Breast epithelium (tissue), 4 donors: ENCODE measurements at places on chromosomes 13 and 19.
A peak's percentile ranks its signal among the peaks of the same experiment; 100 is the strongest.

DNA sequence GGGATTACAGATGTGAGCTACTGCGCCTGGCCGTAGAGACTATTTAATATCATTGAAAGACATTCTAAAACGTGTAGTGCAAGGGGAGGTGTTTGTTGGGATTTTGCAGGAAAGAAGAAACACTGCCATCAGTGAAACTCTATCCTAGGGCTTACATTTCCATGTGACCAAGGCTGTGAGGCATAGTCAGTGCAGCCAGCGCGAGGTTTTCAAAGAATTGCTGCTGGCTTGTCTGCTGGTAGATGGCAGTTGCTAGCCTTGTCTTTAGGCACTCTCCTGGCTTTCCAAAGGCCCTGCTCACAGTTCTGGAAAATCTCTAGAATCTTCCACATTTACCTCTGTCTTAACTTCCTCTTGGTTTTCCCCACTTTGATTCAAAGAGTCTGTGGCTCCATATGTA lies 77.5 kb downstream of the GPC6 start:
- no peak overlapping the region for H3K27ac ChIP-seq
- no peaks in the 10 kb centered on the region for H3K27me3 ChIP-seq
- no peaks in the 10 kb centered on the region for H3K36me3 ChIP-seq
- no peaks in the 10 kb centered on the region for H3K4me1 ChIP-seq

DNA sequence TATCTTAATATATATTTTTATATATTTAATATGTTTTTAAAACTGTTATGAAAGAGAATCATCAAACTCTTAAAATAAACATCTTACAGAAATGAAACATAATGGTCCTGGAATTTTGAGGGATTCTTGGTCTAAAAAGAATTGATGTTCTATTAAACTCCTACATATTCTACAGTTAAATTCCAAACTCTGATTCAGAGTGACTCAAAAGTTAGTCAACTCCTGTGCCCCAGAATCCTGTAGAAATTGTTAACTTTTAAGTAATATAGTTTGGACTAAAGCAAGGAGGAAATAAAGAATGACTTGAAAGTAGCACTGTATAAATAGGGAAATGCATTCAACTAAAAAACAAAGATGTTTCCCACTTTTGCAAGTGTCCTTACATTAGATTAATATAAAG lies 47.7 kb downstream of the FNDC3A start:
- no peaks in the 10 kb centered on the region for H3K4me1 ChIP-seq
- H3K27ac ChIP-seq = no peak overlapping the region
- no peak for DNase-seq

DNA sequence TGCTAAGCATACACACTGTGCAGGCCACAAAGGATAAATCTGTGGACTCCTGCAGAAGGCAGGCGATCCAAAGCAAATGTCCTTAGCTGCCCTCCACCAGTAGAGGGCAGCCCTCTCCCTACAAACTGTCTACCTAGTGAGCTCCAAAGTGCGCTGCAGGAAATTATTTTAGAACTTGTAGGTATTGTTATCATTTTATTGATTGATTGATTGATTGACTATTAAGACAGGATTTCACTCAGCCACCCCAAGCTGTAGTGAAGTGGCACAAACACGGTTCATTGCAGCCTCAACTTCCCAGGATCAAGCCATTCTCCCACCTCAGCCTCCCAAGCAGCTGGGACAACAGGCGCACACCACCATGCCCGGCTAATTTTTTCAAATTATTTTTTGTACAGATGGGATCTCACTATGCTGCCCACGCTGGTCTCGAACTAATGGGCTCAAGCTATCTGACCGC lies 37.3 kb downstream of the RNF6 start:
- H3K27me3 ChIP-seq = no peaks in the 10 kb centered on the region
- no peak overlapping the region for H3K4me3 ChIP-seq
- no peaks in the 10 kb centered on the region for H3K4me1 ChIP-seq
- H3K27ac ChIP-seq = no peak overlapping the region
- no peak for DNase-seq
- H3K36me3 ChIP-seq = no peaks in the 10 kb centered on the region

- peak overlapping the region; percentile 75 for H3K4me3 ChIP-seq
- H3K4me1 ChIP-seq = peaks cover 9% of the 10 kb centered on the region
- no peak for DNase-seq
- peaks cover 6% of the 10 kb centered on the region for H3K36me3 ChIP-seq
- peak overlapping the region; percentile 98 for H3K27ac ChIP-seq
Measured at GRCh38 chr19:43597876-43598275, 1.5 kb downstream of the ZNF576 start.

GRCh38 chr13:23723471-23723870 lies 153.3 kb downstream of the TNFRSF19 start:
- no peaks in the 10 kb centered on the region for H3K4me1 ChIP-seq
- no peaks in the 10 kb centered on the region for H3K36me3 ChIP-seq
- H3K27ac ChIP-seq = no peak overlapping the region
- DNase-seq = no peak

- H3K4me3 ChIP-seq = no peak overlapping the region
- no peak for DNase-seq
- H3K36me3 ChIP-seq = no peaks in the 10 kb centered on the region
- H3K27me3 ChIP-seq = no peaks in the 10 kb centered on the region
- no peak overlapping the region for H3K27ac ChIP-seq
- no peaks in the 10 kb centered on the region for H3K4me1 ChIP-seq
Measured at GRCh38 chr13:80363890-80364503, 23.1 kb upstream of the SPRY2 start.

DNA sequence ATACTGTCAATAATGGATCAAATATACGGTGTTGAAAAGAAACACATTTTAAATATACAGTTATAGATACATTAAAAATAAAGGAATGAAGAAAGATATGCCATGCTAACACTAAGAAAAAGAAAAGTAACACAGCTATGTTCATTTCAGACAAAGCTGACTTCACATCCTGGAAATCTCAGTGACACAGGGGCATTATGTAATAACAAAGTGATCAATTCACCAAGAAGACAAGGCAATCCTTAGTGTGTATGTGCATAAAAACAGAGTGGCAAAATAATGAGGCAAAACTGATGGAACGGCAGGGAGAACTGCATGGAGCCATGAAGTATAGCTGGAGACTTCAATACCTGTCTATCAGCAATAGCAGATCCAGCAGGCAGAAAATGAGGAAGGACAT lies 13.1 kb downstream of the ZNF14 start:
- no peaks in the 10 kb centered on the region for H3K27me3 ChIP-seq
- H3K4me3 ChIP-seq = no peak overlapping the region
- H3K4me1 ChIP-seq = no peaks in the 10 kb centered on the region
- no peak overlapping the region for H3K27ac ChIP-seq

DNA sequence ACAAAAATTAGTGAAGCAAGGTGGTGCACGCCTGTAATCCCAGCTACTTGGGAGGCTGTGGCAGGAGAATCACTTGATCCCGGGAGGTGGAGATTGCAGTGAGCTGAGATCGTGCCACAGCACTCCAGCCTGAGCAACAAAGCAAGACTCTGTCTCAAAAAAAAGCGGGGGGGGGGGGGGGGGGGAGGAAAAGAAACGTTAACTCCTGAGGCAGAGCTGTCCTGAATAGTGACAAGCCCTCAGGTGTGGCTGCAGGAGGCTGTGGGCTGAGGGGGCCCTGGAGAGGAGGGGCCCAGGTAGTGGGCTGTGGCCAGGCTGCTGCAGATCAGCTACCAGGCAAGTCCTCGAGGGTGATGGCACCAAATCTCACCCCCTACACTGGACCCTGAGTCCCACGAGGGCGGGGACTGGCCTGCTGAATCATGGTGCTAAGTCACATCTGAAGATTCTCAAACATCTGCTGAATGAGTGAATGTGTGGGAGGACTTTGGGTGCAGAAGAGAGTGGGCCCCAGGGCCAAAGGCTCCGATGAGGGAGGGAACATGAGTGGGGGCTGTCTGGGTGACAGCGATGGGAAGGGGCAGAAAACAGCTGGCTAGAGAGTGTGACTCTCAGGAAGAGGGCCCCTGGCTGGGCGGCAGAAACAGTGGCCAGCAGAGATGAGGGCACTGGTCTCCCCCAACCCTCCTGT lies 24.6 kb upstream of the ATP1A3 start:
- no peaks in the 10 kb centered on the region for H3K4me1 ChIP-seq
- H3K27me3 ChIP-seq = no peaks in the 10 kb centered on the region
- no peaks in the 10 kb centered on the region for H3K36me3 ChIP-seq
- no peak overlapping the region for H3K4me3 ChIP-seq
- H3K27ac ChIP-seq = no peak overlapping the region
- no peak for DNase-seq

DNA sequence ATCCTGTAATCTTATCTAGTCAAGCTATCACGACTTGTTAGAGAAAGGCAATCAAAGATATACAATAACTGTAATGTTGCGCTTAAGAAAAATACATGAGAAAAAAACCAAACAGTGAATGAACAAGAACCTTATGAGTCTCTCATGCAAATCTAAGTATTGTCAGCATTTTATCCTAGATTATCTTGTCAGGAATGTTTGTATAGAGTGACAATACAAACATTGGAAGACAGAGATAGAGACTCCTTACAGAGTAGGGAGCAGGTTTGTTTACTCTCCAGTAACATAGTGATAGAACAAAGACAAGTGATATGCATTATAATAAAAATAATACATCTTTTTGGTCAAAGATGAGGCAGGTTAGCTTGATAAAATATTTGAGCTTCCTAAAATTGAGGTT lies 444.8 kb downstream of the SLITRK5 start:
- H3K27me3 ChIP-seq = no peaks in the 10 kb centered on the region
- H3K4me3 ChIP-seq = no peak overlapping the region
- no peak for DNase-seq
- no peak overlapping the region for H3K27ac ChIP-seq
- H3K4me1 ChIP-seq = no peaks in the 10 kb centered on the region
- no peaks in the 10 kb centered on the region for H3K36me3 ChIP-seq

DNA sequence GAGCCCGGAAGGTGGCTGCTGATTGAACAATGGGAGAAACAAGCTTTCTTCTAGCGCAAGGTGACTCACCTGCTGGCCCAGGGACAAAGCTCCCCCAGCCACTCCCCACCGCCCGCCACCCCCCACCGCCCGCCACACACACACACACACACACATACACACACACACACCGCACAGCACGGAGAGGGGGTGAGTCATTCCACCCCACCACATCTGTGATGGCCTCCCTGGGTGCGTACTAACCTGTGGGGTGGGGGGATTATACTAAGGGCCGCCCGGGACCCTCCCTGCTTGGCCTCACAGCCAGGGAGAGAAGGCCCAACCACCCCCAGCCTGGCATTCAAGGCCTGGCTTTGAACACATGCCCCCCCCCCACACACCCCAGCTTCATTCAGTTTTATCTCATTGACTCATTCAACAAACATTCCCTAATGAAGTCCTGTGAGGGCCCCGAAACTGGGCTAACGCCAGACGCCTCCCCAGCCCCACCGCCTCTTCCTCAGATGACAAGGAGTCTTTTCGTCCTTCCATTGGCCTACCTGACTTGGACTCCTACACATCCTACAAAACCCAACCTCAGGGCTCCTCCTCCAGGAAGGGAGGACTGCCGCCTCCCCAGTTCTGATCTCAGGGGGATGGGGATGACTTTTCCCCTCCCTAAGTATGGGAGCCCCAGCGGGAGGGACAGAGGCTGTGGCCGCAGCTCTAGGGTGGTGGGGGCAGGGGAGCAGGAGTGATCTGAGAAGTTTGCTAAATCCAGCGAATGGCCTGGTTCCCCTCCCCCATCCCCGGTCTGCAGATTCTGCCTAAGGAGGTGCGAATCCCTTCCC lies 5.8 kb upstream of the ONECUT3 start:
- H3K27me3 ChIP-seq = peaks cover 34% of the 10 kb centered on the region
- no peak for DNase-seq
- H3K4me3 ChIP-seq = no peak overlapping the region
- peaks cover 6% of the 10 kb centered on the region for H3K4me1 ChIP-seq
- H3K27ac ChIP-seq = no peak overlapping the region

DNA sequence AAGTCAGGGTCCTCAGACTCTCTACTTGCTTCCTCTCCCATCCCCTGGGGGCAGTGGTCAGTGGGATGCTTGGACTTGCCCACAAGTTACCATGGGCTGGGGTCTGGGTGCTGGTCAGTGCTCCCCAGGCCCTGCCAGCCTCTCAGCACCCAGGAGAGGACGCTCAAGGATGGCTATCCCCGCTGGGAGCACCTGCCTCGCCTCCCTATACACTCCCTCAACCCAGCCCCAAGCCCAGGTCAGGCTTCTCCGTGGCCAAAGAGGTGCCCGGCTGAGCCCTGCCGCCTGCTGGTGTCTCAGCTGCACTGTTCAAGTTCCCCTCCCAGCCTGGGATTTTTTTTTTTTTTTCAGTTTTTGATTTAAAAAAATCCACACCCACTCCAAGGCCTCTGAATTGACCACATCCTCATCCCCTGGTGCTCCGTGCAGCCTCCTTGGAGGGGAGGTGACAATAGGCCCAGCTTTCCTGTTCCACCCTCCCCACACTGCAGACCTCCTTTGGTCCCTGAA lies 10.8 kb downstream of the F2RL3 start:
- no peaks in the 10 kb centered on the region for H3K36me3 ChIP-seq
- no peak for DNase-seq
- H3K4me1 ChIP-seq = no peaks in the 10 kb centered on the region
- H3K4me3 ChIP-seq = no peak overlapping the region

DNA sequence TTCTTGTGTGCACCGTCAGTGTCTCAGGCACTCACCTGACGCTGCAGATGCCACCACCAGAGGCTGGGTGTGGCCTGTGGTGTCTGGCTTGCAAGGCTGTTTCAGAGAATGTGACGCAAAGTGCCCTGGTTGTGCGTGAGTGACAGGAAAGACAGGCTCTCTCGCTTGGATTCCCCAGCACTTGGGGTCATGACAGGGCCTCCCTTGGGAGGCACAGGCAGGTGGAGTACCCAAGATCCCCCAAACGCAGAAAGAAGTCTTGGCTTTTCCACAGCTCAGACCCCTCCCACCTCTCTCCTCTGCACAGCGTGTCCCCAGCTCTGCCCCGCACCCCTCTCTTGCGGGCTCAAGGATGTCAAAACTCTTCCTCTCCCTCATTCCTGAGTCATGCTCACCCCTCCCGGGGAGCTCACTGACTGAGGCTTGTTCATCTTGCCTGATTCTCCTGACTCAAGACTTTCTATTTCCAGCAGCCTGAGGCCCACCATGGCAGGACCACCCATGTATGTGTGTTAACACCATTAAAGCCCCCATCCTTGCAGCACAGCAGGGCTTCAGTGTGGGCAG lies 21.0 kb downstream of the DHX34 start:
- H3K4me1 ChIP-seq = no peaks in the 10 kb centered on the region
- no peak for DNase-seq
- H3K4me3 ChIP-seq = no peak overlapping the region
- no peak overlapping the region for H3K27ac ChIP-seq

GRCh38 chr19:14512406-14512961 lies 5.7 kb downstream of the DNAJB1 start:
- no peaks in the 10 kb centered on the region for H3K27me3 ChIP-seq
- H3K27ac ChIP-seq = no peak overlapping the region
- peaks cover 5% of the 10 kb centered on the region for H3K36me3 ChIP-seq
- no peak for DNase-seq

DNA sequence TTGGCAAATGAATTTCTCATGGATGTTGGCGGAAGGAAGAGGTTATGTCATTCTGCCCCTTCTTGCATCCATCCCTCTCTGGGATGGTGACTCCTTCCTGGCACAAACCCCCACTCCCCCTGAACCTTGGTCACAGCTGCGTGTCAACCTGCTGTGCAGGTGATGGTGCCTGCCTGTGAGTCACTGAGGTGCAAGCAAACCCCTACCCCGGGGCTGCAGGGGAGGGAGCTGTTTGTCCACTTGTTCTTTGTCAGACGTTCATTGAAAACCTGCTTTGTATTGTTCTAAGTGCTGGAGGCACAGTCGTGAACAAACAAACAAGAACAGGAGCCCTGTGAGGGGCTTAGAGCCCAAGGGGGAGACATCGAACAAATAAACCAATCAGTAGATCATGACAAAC lies 2.0 kb upstream of the GAPDHS start:
- H3K27me3 ChIP-seq = peaks cover 52% of the 10 kb centered on the region
- no peak overlapping the region for H3K27ac ChIP-seq
- no peaks in the 10 kb centered on the region for H3K36me3 ChIP-seq
